Activated T-helper 1 cell treated with anti-CD3 and anti-CD28 coated beads, Interleukin-12 subunit alpha, Interleukin-12 subunit beta, Interleukin-2, Interleukin-4 antibody, amounts not matched to agents 30 ng/mL and 10 ng/mL and 1 ng/mL, durations not matched to agents 14 hours and 24 hours and 36 hours (primary cell): ENCODE measurements at places on chromosomes 5 and 9. TPM values are rescaled to one million over a fixed set of nuclear protein-coding genes. Genes with fewer than 3 reads are reported as not detected.

Gene ZDHHC11
- 14.4 and 17.2 TPM in 2 replicates for total RNA-seq

GRCh38 chr5:14178671-14179211 is 35.6 kb downstream of the TRIO start:
- DNase-seq: no peak

Gene HINT1
- 249 and 262 TPM in 2 replicates for total RNA-seq

GRCh38 chr9:75438716-75439115 is 350.4 kb downstream of the OSTF1 start:
- no peak for DNase-seq

DNA sequence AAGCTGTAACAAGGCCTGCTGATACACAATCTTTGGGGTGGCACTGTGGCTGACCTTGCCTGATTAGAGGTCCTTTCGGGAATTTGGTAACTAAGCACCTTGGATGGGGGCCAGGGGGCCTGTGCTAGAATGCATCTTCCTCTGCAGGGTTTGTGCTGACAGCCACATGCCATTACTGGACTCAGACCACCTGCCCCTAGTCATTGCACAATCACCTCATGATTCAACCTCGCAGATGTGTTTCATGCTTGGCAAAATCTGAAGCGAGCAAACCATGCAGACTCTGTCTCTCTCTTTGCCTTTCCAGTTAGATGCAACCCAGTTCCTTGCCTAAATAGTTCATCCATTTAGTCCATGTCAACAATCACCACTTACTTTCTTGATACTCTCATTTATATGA is 96.5 kb upstream of the ERCC6L2 start:
- no peak for DNase-seq

- no peak for DNase-seq
Observed at GRCh38 chr5:177529247-177530203, 12.8 kb upstream of the DDX41 start.

Gene C5orf46
- not detected in 2 replicates for total RNA-seq

DNA sequence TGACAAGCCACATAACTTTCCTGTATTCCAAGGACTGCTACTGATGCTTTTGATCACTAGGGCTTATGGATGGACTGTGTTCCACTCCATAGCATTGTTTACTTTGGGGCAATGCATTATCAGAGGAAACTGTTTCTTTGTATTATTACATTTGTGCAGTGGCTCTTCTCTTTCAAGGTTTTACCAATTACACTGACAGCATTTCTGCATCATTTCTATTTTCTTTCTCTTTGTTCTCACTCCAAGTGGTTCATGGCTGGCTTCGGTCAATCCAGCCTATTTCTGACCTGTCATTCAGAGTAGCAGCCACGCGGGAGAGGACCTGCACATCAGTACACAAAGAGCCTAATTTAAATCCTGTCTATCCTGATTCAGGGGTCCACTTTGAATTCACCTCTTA is 711.0 kb downstream of the TLE4 start:
- DNase-seq: no peak

GRCh38 chr9:114867327-114867726 is 61.5 kb upstream of the TNFSF15 start:
- no peak for DNase-seq

Gene ADAM19
- 341 and 348 TPM in 2 replicates for total RNA-seq

DNA sequence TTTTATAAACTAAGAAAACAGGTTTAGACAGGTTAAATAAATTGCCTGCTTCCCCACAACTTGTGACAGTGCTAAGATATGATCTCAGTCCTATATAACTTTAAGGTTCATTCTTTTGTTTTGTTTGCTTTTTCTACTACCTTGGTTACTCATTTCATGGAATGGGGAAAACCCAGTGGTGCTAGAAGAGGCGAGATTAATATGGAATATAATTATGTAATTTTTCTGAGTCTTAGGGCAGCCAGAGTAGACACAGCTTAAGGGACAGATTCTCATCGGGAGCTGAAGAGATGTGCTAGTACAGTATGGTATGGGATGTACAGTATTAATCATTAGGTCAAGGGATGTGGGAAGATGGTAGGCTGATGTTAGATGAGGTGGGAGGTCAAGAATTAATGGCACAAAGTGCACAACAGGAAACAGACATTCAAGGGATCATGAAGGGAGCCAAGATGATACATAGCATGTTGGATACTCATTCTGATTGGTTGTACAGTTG is 6.2 kb downstream of the TRIM32 start:
- DNase-seq: no peak

GRCh38 chr5:100634937-100635534 is 99.9 kb downstream of the FAM174A start:
- no peak for DNase-seq

DNA sequence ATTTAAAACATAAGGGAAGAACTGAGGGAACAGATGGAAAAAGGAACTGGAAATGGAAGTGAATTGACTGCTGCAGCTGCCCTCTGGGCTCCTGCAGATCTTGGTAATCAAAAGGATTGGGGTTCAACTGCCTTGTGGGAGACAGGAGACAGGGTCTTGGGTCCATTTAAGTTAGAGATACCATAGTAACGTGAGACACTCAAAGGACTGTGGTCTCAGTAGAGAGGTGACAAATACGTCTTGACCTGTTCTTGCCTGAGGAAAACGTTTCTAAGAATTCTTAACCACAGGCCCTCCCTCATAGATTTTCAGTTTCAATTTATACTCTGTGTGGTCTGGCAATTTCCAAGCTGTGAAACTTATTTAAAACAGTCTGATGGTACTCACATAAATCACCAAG is 100.8 kb upstream of the DHFR start:
- DNase-seq: peak; percentile 55

DNA sequence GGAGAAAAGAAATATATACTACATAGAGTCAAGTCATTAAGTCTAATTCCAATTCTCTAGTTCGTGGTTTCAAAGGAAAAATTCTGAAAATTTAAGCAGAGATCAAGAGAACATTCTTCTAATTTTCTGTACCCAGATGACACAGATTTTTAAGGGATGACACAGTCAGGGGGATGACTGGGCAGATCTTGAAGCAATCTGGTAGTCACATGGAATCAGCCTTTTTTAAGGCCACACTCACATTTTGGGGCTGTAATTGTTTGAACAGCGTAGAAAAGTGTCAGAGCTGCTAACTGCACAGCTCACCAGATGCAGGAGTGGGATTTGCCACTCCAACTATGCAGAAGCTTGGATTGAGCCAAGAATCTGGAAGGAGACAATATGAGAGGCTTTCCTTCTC is 20.4 kb downstream of the PDE4D start:
- no peak for DNase-seq

GRCh38 chr5:27144456-27144855 is 106.1 kb upstream of the CDH9 start:
- no peak for DNase-seq

GRCh38 chr5:72244862-72245371 is 75.1 kb downstream of the MRPS27 start:
- no peak for DNase-seq

Gene SCAI
- total RNA-seq: 10.0 and 11.7 TPM in 2 replicates

Gene GPX3
- not detected in 2 replicates for total RNA-seq

DNA sequence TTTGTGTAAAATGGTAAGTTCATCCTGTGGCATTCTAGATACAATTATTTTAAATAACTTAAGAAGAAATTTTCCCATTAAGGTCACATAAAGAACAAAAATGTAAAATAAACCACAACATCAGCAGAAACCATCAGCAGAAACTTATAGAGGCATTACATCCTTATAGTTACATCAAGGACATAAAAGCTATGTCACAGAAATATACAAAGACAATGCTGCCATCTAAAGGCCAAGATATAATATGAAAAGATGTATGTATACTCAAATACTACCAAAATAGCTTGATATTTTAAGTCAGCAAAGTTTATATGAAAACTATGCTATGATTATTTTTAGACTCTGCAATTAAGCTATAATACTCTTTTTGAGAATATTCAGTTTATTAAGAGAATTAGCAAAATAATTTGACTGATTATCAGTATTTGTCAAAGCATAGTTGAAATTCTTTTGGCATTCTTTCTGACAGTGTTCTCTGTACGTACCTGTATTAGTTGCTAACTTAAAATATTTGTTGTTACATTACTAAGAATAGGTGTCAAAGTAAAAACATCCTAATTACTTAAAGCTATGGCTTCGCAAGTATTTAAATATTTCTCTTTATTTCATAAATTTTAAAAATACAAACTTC is 36.2 kb downstream of the FBXL17 start:
- no peak for DNase-seq

Gene GPR151
- total RNA-seq: not detected in 2 replicates

Gene ENC1
- total RNA-seq: 2.7 and 3.2 TPM in 2 replicates

DNA sequence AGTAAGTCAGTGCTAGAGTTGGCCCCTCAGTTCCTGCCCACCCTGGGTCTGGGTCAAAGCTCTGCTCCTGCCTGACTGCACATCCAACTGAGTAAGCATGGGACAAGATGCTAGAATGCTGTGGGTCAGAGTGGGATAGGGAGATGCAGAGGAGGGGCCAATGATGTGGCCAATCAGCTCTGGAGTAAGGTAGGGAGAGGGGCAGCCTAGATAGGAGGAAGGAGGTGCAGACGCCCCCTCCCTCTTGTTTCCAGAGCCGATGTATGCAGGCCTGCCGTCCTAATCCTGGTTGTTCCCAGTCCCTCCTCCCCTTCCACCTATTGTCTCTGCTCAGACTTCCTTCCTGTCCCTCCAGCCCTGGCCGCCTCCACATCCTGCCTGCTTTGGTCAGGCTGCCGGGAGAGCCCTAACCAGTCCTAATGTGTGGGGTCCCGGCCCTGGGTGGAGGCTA is 1.3 kb downstream of the ARAP3 start:
- DNase-seq: no peak

DNA sequence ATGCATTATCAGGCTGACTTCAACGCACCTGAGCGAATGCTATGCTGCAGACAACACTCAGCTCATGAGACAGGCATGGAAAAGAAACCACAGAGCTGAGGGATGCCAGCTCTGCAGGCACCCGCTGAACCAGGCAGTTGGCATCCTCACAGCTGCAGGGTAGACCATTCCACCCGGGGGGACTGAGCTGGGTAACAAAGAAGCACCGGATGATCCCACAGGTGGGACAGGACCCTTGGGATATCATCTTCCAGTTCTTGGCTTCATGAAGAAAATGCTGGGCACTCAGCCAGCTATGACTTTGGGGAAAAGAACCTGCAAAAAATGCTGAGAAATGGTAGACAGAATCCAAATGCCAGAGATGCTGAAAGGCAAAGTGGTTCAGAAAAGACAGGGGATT is 9.6 kb downstream of the EPB41L4B start:
- DNase-seq: no peak

Gene TRIP13
- total RNA-seq: 37.2 and 38.4 TPM in 2 replicates

GRCh38 chr5:55720188-55720703 is 8.1 kb upstream of the SLC38A9 start:
- DNase-seq: no peak

DNA sequence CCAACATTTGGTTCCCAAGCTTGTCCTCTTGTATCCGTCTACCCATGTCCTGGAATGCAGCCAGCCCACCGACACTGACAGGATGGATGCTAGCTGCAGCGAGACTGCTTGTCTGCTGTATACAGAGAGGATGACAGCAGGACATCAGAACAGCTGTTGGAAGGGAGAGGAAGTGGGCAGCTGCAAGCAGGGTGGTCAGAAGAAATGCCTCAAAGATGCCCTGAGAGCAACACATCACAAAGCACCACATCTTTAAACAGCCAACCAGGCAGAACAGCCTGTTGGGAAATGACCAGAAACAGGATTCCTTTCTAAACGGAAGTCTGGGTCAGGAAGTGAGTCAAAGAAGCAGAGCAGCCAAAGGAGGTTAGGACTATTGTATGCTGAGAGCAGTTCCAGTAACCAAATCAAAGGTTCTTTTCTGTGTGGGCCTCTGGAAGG is 219.1 kb downstream of the NDUFS4 start:
- DNase-seq: no peak

Gene CCL27
- total RNA-seq: 0.62 TPM in 1 of 2 replicates, not detected in the other

DNA sequence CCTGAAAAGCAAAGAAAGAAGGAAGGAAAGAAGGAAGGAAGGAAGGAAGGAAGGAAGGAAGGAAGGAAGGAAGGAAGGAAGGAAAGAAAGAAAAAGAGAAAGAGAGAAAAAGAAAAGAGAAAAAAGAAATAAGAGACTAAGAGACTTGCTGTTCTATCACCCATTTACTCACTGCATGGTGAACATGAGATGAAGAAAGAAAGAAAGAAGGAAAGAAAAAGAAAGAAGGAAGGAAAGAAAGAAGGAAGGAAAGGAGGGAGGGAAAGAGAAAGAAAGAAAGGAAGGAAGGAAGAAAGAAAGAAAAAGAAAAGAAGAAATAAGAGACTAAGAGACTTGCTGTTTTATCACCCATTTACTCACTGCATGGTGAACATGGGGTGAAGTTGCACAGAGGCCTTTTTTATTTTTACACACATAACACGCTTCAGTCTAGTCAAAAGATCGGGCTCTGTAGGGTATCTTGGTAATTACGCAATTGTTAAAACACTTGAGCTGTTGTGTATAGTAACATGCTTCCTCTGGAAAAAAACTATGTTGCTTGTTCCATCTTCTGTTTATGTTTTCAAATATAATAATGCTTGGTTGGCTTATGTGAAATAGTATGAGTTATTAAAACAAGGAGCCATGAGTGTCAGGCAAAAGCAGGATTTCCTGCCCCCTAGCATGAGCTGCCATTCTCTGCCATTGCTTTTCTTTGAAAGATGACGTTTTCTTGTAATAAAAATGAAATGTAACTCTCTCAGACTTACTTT is 119.3 kb upstream of the ZNF608 start:
- DNase-seq: no peak

Gene C9orf50
- not detected in 2 replicates for total RNA-seq

GRCh38 chr9:136016572-136017288 is 55.6 kb upstream of the UBAC1 start:
- no peak for DNase-seq

Gene SLC34A1
- total RNA-seq: 0.26 TPM in 1 of 2 replicates, not detected in the other

DNA sequence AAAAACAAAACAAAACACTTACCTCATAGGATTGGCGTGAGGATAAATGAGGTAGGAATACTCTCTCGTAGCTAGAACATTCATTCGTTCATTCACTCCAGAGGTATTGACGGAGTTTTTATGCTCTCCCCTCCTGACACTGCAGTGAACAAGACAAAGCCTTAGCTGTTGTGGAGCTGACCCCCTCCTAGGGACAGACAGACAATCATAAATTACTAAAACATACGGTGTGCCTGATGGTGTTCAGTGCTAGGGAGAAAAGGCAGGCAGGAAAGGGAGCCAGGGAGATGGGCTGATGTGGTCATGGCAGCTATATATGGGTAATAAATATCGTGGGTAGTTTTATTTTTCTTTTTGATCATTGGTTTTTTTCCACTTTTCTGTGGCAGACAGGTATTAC is 5.7 kb upstream of the BRD3 start:
- no peak for DNase-seq

DNA sequence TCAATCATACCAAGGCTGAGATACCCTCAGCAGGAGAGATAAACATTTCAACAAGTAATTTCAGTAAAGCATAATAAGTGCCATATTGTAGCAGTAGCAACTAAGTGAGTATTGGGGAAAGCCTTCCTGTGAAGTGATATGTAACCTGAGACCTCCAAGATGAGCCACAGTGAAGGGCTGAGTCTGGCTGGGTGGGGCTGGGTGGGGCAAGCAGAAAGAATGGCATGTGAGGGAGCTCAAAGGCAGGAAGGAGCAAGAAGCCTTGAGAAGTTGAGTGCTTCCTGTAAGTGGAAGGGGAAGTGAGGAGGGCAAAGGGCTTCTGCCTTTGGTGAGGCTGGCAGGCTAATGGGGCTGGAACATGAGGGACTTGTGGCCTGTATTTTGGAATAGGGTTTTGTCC is 19.7 kb upstream of the ASTN2 start:
- no peak for DNase-seq
